ENCODE measurements at places on chromosomes 12 and 14.
A peak's percentile ranks its signal among the peaks of the same experiment; 100 is the strongest.

GRCh38 chr12:39605501-39605900, 14.1 kb downstream of the ABCD2 start:
- peak; percentile 9 for DNase-seq

DNA sequence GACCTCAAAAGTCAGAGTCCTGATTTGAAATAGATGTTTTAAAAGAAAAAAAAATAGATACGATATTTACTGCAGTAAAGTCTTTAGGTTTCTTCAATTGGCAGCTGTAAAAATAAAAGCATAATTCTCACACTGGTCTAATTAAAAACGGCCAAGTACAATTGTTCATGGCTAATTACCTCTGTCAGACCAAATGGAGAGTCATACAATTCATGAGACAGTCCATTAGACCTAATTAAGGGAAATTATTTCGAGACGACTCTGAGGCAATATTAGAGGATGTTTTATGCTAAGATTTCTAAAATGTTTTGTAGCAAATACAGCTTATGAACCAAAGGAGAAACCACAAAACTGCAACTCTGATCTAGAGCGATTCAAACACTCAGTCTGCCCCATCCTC, 131.3 kb downstream of the PHLDA1 start:
- DNase-seq, result no peak

DNA sequence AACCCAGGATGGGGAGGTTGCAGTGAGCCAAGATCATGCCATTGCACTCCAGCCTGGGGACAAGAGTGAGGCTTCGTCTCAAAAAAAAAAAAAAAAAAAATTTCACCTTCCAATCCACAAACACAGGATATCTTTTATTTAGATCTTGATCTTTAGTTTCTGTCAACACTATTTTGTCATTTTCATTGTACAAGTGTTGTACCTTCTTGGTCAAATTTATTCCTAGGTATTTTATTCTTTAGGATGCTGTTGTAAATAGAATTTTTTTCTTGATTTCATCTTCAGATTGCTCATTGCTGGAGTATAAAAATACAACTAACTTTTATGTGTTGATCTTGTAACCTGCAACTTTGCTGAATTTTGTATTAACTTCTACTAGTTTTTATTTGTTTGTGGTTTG, 60.8 kb downstream of the ARHGAP5 start:
- no peak for DNase-seq

GRCh38 chr12:122868471-122869177, 27.3 kb downstream of the VPS37B start:
- DNase-seq, result no peak

- peak; percentile 90 for DNase-seq
These were observed 190.4 kb downstream of the NUAK1 start for GRCh38 chr12:105948331-105948730.

DNA sequence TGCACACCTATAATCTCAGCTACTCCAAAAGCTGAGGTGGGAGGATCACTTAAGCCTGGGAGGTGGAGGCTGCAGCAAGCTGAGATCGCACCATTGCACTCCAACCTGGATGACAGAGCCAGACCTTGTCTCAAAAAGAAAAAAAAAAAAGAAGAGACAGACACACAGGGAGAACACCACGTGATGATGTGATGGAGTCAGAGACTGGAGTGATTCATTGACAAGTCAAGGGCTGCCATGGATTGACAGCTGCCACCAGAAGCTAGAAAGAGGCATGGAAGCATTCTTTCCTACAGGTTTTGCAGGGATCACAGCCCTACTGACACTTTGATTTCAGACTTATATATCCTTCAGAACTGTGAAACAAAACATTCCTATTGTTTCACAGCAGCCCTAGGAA, 3.5 kb upstream of the HCFC2 start:
- no peak for DNase-seq

- DNase-seq, result peak; percentile 30
These were observed 229.7 kb downstream of the TTC6 start for GRCh38 chr14:37824939-37825712.

GRCh38 chr14:71687166-71687831, 244.9 kb upstream of the RGS6 start:
- DNase-seq, result peak; percentile 58

DNA sequence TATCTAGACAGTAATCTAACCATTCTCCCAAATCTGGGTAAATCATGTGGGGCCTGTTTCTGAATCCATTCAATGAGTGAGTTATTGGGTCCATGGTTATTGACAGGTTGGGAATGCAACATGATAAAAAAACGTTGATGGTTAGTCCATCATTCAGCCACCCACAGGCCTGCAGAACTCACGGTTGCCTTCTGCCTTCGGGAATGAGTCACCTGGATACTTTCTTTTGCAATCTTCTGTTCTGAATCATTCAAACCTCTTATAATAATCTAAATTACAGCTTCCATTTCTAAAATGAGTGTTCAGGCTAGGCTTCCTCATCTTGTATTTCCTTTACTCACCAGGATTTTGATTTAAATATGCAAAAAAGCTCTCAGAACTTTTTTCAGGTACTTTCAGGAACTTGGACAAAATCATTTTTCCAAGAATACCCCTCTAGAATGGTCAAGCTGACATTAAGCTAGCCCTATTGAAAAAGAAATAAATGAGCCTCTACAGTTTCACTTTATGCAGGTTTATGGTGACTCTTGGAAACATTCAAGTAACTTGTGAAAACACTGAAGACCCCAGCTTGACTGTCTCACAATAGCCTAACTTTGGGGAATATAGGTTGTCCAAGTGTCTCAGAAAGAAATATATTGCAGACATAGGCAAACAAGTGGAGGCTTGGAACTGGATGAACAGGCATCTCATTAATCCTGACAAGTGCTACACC, 94.4 kb downstream of the KCNK10 start:
- no peak for DNase-seq

- peak; percentile 48 for DNase-seq
These were observed 117.2 kb upstream of the DNM1L start for GRCh38 chr12:32561931-32562341.

DNA sequence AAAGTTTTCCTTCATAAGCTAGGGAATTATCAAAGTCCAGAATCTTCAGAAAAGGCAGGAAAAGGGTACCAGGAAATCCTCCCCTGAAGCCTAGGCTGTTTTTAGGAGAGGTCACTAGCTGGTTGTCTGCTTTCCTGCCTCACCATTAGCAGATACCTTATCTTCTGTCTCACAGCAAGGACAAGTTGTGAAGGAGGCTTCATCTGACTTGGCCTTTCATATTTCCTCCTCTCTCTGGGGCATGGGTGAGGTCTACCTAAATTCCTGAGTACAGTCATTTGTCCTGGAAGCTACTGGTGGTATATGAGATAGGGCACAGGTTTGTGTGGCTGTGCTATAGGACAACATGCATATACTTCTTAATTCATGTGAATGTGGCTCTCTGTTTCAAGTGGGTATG, 2.3 kb downstream of the FOXJ2 start:
- no peak for DNase-seq

Data from fibroblast of lung (primary cell).